H9 (cell line): ENCODE measurements at places on chromosomes 11 and 22. TPM values are rescaled to one million over a fixed set of nuclear protein-coding genes. Genes with fewer than 3 reads are reported as not detected.

Gene GAL
- 65.2 and 67.5 TPM in 2 replicates for total RNA-seq

Gene ABTB2
- total RNA-seq: 5.3 and 5.5 TPM in 2 replicates

Gene RAB38
- 18.7 and 19.3 TPM in 2 replicates for total RNA-seq

Gene MS4A3
- total RNA-seq: not detected in 2 replicates

Gene CNTN5
- not detected in 2 replicates for total RNA-seq
